ENCODE measurements at places on chromosomes 7 and 10. TPM values are rescaled to one million over a fixed set of nuclear protein-coding genes. Genes with fewer than 3 reads are reported as not detected.

DNA sequence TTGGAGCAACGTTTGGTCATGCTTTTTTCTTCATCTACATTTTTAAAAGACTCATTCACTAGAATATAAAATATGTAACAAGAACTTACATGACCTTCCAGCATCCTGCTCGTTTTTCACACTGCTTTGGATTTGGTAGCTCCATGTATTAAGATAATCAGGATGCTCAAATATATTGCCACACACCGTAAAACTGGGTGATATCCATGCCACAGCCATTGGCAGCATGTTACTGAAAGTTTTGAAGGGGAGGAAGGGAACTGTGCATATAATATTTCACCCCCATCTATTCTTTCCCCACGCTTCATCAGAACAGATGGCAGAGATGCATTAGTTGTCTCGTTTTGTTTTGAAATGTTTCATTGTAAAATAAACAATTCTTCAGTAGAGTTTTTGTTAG is 158.2 kb downstream of the RNLS start:
- no peak overlapping the region for H3K4me3 ChIP-seq
- H3K27ac ChIP-seq, result no peak overlapping the region
- H3K36me3 ChIP-seq, result no peaks in the 10 kb centered on the region
- H3K27me3 ChIP-seq, result no peaks in the 10 kb centered on the region
- no peak for DNase-seq

GRCh38 chr7:47546733-47547494 is 35.0 kb downstream of the TNS3 start:
- H3K36me3 ChIP-seq, result no peaks in the 10 kb centered on the region
- no peak overlapping the region for H3K4me3 ChIP-seq
- no peaks in the 10 kb centered on the region for H3K27me3 ChIP-seq
- H3K4me1 ChIP-seq, result no peaks in the 10 kb centered on the region

- DNase-seq, result no peak
- no peaks in the 10 kb centered on the region for H3K36me3 ChIP-seq
- no peaks in the 10 kb centered on the region for H3K4me1 ChIP-seq
- H3K4me3 ChIP-seq, result no peak overlapping the region
- H3K27me3 ChIP-seq, result no peaks in the 10 kb centered on the region
These were observed 144.7 kb upstream of the ZNF716 start for GRCh38 chr7:57305192-57305748.

MEOX2 gene
- not detected for total RNA-seq

Data from CD4-positive, alpha-beta T cell (primary cell).